Brain pericyte (primary cell): ENCODE measurements at places on chromosomes 3 and 15.

DNA sequence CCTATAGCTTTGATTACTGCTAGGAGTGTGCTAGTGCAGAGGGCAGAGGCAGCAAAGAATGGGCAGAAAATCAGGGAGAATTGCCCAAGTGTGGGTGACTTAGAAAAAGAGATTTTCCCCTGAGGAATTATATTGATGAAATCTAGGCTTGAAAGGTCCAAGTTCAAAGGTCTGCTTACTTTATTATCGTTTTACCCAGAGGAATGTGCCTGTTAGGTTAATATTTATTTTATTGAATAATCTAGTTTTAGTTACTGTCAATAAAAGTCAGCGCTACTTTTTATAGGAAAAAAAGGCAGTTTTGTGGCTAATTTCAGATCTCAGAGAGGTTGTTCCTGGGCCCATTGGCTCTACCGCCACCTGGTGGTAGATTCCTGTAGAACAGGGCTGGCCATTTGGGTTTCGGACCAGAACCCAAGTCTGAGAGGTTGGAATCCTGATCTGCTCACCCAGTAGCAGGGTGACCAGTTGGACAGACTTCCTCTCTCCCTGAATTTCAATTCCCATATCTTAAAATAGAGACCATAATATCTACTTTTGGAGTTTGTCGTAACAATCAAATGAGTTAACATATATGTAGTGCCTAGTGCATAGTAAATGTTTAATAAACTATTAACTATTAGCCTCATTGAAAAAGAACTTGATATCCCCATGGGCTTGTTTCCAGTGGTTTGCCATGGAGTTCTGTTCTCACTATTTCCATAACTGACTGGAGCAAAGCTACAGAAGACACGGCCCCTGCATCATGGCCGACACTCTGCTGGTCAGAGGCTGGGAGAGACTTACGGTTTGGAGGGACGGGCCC, 62.7 kb upstream of the ZNF148 start:
- no peak for DNase-seq

DNA sequence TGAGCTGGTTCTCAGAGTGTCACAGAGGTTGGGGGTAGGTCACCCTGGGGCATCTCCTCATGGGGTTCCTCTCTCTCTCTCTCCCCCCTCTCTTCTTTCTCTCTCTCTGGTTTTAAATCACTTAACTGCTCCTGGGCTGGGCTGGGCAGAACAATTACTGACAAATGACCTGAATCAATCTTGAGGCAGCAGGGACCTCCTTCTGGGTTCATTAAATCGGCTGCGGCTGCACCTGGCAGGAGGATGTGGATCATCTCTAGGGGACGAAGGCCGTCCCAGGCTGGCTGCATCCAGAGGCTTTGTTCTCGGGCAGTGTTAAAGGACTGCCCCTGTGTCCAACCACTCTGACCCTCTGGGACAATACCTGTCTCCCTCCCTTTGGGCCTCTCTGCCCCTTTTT, 143.1 kb downstream of the TLE3 start:
- DNase-seq: no peak

- no peak for DNase-seq
These were observed 27.6 kb downstream of the RFT1 start for GRCh38 chr3:53102601-53103147.

- no peak for DNase-seq
These were observed 6.8 kb downstream of the MFSD1 start for GRCh38 chr3:158808697-158809096.

DNA sequence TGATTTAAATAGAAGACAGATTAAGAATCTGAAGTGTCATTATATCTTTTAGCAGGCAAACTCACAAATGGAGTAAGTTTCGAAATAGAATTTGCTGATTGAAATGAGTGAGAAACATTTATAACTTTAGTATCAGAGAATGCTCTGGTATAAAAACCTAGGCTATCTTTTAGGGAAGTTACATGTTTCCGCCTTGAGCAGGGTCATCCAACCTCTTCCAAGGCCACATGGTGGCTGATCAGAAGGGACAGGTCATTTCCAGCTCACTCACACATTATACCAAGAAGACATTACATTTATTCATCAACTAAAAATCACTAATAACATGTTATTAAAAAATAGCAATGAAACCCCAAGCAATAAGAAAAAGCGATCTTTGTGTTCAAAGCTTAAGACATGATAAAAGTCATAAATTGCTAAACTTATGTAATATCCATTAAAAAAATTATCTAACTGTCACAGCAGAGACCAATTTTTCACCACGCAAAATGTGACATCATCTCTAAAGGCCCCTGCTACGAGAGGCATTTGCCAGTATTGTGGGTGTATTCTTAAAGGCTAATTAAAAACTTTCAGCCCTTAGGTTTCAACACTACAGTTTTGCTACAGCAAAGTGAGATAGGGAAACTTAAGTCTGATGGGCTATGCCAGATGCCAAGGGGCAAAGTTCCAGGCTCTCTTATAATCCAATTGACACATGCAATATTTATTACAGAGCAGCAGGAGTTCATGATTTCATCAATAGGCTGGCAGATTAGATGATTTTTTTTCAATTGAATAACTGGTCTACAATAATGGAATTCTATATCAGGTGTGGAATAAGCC, 240.4 kb upstream of the TBL1XR1 start:
- no peak for DNase-seq

DNA sequence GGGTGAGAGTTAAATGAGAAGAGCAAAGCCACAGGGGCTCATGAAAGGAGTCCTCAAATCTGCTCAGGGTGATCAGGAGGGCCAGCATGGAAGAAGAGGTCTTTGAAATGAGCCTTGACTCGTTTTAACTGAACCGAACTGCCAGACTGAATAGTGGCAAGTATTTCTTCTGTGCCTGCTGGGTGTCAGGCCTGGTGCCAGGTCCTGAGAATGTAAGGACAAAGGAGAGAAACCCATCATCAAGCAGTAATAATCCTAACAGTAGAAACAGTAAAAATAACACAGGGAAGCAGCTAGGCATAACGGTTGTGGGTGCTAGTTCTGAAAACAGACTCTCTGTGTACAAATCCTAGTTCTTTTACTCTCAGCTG, 40.4 kb upstream of the SMAD3 start:
- no peak for DNase-seq

GRCh38 chr3:168066882-168067281, 28.8 kb downstream of the GOLIM4 start:
- DNase-seq: no peak

GRCh38 chr3:188860147-188860546, 311.6 kb upstream of the TPRG1 start:
- DNase-seq: no peak

GRCh38 chr3:25863416-25863959, 73.6 kb downstream of the OXSM start:
- no peak for DNase-seq

GRCh38 chr3:101043687-101044078, 50.5 kb upstream of the ABI3BP start:
- DNase-seq: no peak

GRCh38 chr3:57816471-57817095, 60.5 kb downstream of the SLMAP start:
- no peak for DNase-seq

DNA sequence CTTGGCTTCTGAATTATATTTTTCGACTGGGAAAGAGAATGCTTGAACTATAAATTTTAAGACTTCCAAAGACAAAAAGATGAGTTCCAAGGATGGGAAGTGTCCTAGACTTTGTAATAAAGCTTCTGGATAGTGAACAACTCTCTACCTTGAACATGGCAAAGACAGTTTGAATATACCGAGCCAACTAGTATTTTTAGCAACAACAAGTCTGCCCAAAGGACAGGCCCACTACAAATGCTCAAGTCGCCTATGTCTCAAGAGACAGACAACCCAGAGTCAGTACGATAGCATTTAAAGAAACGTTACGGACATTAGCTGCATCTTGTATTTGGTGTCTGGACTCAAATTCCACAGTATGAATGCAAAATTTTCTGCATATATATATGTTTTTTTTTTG, 175.3 kb upstream of the SLC2A2 start:
- no peak for DNase-seq

- DNase-seq: no peak
These were observed 6.0 kb downstream of the CLCN2 start for GRCh38 chr3:184355261-184356040.

DNA sequence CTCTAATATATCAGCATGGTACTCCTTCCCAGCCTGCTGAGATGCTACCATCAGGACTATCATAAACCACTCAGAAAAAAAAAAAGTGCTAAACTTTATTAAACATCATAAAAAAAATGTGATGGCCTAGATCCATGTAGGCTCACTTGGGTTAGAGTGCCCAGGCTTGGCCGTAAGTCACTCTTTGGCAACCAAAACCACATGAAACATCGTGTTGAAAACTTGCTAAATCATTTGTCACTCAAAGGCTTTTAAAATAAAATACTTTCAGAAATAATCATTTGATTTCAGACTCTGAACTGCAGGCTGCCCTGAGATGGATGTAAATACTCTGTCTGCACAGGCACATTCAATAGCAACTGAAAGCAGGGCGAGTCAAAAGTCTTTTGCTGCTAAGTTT, 78.4 kb upstream of the WNT5A start:
- DNase-seq: no peak

- no peak for DNase-seq
These were observed 240.0 kb downstream of the MBNL1 start for GRCh38 chr3:152508705-152509104.

DNA sequence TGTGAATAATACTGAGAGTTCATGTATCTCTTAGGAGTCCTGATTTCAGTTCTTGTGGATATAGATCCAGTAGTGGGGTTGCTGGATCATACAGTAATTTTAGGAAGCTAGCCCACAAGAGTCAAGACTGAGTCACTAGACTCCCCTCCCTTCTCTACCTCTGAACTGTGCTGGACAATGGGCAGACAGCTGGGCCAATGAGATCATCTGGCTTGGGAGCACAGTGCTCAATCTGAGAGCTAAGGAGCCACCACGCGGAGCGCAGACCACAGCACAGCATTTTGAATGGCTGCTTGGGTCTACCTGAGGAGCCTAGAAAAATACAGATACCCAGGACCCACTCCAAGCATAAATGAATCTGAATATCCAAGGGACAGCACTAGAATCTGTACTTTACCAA, 32.5 kb downstream of the WNT5A start:
- no peak for DNase-seq

- DNase-seq: no peak
These were observed 14.9 kb downstream of the ARL8B start for GRCh38 chr3:5136919-5137429.

DNA sequence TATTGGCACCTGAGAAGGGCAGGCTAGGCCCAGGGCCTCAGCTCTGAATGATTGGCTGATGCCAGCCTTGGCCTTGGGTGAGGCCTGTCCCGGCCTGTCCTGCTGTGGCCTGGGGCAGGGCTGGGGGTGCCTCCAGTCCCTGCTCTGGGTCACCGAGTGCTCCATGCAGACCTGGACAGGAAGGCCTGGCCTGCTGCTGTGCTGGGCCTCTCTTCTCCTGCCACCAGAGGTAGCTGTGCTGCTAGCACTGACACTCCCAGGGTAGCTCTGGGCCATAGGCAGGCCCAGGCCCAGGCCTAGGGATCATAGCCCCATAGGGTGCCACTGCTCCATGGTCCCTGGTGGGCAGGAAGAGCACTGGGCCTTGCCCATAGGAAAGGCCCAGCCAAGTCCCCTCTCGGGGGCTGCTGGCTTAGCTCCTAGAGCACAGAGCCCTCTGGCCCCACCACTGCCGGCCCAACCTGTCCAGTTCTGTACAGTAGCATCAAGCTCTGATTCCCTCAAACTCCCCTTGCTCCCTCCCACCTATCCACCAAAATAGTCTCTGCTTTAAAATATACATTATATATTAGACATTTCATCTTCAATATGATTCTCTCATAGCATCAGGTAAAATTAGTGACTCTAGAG, 18.2 kb downstream of the ABTB1 start:
- DNase-seq: no peak

DNA sequence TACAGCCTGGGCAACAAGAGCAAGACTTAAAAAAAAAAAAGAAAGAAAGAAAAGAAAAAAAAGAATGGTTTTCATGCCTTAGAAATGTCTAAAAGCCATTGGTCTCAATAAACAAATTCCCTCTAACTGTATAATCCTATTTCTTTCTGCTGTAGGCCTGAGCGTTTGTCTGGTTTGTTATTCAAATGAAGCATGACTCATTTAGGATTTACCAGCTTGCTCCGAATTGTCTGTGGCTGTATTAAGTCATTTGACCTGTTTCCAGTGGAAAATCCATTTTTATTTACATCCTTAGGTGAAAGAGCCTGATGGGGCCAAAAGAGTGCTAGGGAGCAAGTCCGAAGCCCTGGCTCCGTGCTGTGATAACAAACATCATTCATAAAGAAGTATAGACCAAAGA, 73.8 kb downstream of the BDH1 start:
- no peak for DNase-seq

GRCh38 chr3:124745756-124746155, 15.5 kb downstream of the UMPS start:
- no peak for DNase-seq

DNA sequence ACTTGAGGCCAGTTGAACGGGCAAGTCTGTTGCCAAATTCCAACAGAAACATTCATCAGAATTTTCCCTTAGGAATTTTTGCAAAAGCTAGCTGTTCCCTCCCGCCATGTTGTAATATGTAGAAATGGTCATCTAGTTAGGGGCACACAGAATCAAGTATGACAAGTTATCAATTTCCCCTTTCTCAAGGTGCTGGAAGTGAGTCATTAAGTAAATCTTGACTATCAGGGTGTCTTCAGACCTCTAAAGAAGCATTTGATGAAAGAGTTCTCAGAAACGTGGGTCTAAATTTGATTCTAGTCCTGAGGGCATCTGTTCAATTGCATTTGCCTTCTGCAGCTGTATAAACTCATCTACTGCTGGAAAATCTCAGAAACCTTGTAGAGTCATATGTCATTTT, 123.4 kb upstream of the FRMD4B start:
- no peak for DNase-seq

- DNase-seq: no peak
These were observed 323.4 kb downstream of the CHST2 start for GRCh38 chr3:143442814-143443447.

GRCh38 chr3:136909187-136909586, 47.2 kb downstream of the NCK1 start:
- DNase-seq: no peak

DNA sequence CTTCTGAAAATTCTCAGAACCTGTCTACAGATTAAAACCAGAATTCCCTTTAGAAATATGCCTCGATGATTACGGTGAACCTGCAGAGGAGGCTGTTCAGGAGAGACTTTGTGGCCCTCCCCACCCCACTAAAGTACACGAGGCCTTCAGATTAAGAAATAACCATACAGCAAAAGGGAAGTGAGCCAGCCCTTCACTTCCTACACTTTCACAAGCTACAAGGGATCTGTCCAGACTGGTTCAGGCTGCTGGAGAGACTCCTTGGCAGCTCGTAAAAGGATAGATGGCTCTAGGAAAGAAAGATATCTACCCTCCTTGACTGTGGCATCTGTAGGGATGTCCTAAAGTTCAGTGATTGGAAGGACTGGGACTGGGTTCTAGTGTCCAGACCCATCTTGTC, 102.6 kb downstream of the ALDH1A2 start:
- no peak for DNase-seq
